C1 segment of cervical spinal cord (tissue), 14 donors: ENCODE measurements at places on chromosomes 12 and 14.
A peak's percentile ranks its signal among the peaks of the same experiment; 100 is the strongest.

DNA sequence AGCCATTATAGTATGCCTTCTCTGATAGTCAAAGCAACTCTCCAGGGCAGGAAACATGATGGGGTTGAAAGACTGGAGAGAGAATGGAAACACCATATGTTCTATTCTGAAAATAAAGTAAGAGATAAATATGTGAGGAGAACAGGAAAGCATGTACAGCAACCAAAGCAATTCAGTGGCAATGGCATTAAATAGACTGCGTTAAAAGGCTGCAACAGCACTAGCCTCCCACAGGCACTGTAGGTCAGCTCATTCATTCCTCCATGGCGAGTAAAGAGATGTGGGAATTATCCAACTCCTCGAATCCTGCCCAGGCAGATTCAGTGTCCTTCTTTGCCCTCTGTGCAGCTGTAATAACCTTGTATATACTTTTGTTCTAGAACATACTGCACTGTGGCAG lies 43.8 kb downstream of the ANO6 start:
- no peak for DNase-seq

DNA sequence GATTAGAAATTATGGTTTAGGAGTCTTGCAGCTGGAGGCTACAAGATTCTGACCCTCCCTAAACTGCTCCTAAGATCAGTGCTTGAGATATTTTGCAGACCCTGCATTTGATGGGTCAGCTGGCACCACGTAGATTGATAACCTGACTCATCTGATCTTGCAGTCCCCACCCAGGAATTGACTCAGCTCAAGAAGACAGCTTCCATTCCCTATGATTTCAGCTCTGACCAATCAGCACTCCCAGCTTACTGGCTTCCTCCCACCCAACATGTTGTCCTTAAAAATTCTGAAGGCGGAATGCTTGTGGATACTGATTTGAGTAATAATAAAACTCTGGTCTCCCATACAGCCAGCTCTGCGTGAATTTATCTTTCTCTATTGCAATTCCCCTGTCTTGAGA lies 23.2 kb upstream of the MTHFD1 start:
- DNase-seq = no peak

DNA sequence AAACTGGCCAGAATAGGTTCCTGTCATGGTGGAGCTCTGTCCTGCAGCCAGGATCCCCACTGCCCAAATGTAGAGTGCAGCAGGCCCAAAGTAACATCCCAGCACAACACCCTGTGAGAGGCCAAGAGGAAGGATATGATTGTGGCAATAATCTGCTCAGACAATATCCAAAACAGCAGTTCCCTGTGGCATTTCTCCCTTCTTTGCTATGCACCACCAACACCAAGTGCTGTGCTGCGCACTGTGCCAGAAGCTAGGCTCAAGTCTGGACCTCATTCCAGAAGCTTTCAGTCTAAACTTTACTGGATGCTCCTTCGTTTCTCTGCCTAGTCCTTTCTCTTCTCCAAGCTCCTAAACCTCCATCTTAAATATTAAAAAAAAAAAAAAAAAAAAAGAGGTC lies 33.4 kb downstream of the SLC11A2 start:
- no peak for DNase-seq

DNA sequence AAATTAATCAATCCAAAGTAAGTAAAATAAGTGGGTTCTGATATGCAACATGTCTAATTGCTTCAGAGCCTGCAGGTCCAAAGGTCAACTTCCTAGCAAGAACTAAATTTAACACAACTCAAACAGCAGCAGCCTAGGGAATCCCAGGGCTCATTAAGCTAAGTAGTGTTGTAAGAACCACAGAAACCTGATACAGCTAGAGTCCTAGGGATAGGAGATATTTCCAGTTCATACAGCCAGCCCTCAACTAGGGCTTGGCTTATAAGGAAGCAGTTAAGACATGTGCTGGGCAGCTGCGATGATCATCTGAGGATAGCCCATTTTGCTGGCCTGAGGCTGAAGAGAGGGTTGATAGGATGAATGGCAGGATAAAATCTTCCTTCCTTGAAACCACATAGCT lies at the start of gene OR4Q3:
Gene OR4Q3, plus strand, starts transcription at position 316 of the 400 bp plus-strand sequence.
- no peak for DNase-seq

GRCh38 chr12:124655698-124656516 lies 88.5 kb upstream of the NCOR2 start:
- peak; percentile 55 for DNase-seq

GRCh38 chr12:18054925-18055619 lies 34.9 kb downstream of the RERGL start:
- no peak for DNase-seq

DNA sequence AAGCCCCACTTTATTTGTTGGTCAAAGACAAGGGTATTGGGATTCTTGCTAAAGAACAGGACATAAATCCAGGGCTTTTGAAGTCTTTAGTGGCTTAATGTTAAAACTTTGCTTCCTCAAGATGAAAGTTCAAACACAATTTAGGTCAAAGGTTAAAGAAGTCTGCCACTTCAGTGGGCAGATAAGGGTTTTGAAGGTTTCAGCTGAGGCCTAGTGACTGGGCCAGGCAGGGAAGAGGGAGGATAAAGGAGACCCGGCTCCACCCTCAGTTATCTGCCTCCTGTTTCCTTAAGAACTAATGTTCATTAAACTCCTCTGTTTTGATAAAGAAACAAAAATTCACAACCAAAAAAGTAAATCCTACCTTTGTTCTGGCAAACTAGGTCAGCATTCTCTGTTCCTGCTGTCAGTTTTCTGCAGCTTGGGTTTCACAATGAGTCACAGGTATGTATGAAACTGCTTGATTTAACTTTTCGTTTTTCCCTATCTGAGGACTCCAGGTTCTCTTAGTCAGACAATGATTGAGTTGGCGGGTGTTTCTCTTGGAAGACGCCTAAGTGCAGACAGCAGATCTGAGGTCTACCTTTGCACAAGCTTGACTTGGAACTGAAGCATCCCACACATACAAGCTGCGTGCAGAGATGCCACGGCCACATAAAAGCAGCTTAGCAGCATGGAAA lies 208.3 kb downstream of the EXOC5 start:
- DNase-seq = no peak

GRCh38 chr12:124610021-124610612 lies 42.7 kb upstream of the NCOR2 start:
- no peak for DNase-seq

GRCh38 chr14:52949711-52950409 lies 990 bp downstream of the FERMT2 start:
- no peak for DNase-seq
